ENCODE measurements at places on chromosomes 6 and 20. TPM values are rescaled to one million over a fixed set of nuclear protein-coding genes. Genes with fewer than 3 reads are reported as not detected.

The PSMB1 gene
- 207 TPM for total RNA-seq

The NR2E1 gene
- total RNA-seq, result not detected

The TOX2 gene
- 1.3 TPM for total RNA-seq

The TPD52L1 gene
- 28.8 TPM for total RNA-seq

The TUBB2B gene
- 13.7 TPM for total RNA-seq

The TMEM244 gene
- not detected for total RNA-seq

The NOTCH4 gene
- 37.8 TPM for total RNA-seq

The OR2J3 gene
- total RNA-seq, result not detected

DNA sequence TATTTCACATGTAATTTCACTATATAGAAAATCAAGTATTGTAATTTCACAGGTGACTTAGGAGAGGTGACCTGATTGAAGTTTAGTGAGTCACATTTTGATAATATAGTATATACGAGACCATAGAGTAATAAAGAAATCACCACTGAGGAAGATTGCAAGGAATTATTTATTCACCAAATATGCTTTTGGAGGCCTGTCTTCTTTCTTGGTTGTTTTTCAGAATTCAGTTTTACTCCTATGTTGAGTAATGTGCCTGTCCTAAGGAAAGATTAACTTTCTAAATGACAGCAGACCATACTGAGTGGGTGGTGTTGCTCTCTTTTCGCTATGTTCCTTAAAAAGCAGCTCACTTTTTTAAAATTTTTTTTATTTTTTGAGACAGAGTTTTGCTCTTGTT, 87.5 kb upstream of the FOXO3 start:
- H3K27ac ChIP-seq, result no peak overlapping the region
- H3K27me3 ChIP-seq, result no peaks in the 10 kb centered on the region
- no peak overlapping the region for H3K4me3 ChIP-seq
- no peaks in the 10 kb centered on the region for H3K4me1 ChIP-seq
- DNase-seq, result no peak
- peaks cover 12% of the 10 kb centered on the region for H3K36me3 ChIP-seq

DNA sequence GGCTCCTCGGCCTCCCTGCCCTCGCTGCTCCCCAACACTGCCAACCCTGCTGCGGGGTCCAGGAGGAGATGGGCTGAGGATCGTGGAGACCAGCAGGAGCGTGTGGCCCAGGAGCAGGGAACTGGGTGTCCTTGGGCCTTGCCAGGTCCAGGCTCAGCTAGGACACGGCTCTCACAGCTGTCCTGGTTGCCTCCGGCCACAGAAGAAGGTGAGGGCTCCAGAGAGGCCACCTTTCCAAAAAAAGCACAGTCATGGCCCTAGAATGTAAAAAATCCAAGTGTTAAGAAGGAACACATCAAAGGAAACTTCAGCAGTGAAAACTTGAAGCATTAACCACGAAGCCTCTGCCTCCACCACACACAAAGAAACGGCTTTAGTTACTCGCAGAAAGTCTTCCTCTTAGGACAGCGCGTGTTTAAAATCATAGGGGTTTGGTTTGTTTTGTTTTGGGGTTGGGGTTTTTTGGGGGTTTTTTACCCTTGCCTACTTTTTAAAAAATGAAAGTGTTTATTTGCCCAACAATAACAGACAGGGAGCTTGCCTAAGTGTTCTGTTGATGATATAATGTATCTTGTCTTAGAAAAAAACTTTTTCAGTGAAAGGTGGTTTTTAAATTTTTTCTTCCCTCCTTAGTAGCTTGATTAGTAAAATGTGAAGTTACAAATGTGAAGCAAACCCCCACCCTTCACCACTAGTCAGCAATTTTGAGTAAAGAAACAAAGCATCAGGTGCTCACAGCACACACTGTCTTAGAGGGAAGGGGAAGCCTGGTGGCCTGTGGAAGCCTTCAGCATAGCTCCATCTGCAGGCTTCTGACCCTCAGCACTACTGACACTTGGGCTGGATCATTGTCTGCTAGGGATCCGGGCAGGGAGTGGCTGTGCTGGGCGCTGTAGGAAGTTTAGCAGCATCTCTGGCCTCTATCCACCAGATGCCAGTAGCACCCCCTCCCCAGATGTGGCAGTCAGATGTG, 60.0 kb downstream of the PTPN1 start:
- peaks cover 17% of the 10 kb centered on the region for H3K4me1 ChIP-seq
- H3K4me3 ChIP-seq, result no peak overlapping the region
- H3K36me3 ChIP-seq, result no peaks in the 10 kb centered on the region
- peak overlapping the region; percentile 23 for H3K27ac ChIP-seq

GRCh38 chr6:16718356-16718755, 42.9 kb downstream of the ATXN1 start:
- H3K27ac ChIP-seq, result peak overlapping the region; percentile 34
- DNase-seq, result no peak
- H3K4me3 ChIP-seq, result no peak overlapping the region

GRCh38 chr20:8271727-8272126, 139.7 kb downstream of the PLCB1 start:
- no peaks in the 10 kb centered on the region for H3K27me3 ChIP-seq
- DNase-seq, result no peak
- no peak overlapping the region for H3K27ac ChIP-seq
- H3K36me3 ChIP-seq, result no peaks in the 10 kb centered on the region

DNA sequence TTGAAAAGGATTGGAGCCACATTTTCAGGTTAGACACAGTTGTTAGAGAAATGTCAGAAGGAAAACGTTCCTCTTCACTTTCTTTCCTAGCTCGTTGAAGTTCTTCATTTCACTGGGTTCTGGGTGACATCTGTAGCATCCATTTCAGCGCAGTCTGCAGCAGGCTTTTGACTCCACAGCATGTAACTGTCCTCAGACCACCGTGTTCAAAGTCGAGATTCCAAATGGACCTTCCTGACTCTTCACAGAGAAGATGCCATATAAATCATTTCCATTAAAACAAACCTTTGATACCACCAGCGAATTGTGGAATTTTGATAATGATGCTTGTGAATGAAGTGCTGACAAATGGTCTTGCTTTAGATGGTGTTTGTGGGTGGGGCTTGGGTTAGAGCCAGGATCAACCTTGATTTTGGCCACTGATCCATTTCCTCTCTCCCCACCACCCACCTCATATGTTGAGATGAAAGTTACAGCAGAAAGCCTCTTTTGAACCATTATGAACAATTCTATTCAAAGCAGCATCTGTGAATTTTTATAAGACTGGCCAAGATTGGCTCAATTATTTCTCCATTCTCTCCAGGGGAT, 185.3 kb upstream of the PREP start:
- H3K27ac ChIP-seq, result no peak overlapping the region
- H3K4me1 ChIP-seq, result no peaks in the 10 kb centered on the region
- H3K4me3 ChIP-seq, result no peak overlapping the region
- DNase-seq, result no peak
- no peaks in the 10 kb centered on the region for H3K36me3 ChIP-seq
- H3K27me3 ChIP-seq, result no peaks in the 10 kb centered on the region

- H3K27ac ChIP-seq, result no peak overlapping the region
- no peak overlapping the region for H3K4me3 ChIP-seq
- H3K4me1 ChIP-seq, result no peaks in the 10 kb centered on the region
- H3K36me3 ChIP-seq, result no peaks in the 10 kb centered on the region
Observed at GRCh38 chr6:138818496-138819194, 22.8 kb downstream of the ECT2L start.

GRCh38 chr6:131096786-131097185, 33.7 kb upstream of the EPB41L2 start:
- no peak overlapping the region for H3K4me3 ChIP-seq
- no peaks in the 10 kb centered on the region for H3K36me3 ChIP-seq
- no peak for DNase-seq

DNA sequence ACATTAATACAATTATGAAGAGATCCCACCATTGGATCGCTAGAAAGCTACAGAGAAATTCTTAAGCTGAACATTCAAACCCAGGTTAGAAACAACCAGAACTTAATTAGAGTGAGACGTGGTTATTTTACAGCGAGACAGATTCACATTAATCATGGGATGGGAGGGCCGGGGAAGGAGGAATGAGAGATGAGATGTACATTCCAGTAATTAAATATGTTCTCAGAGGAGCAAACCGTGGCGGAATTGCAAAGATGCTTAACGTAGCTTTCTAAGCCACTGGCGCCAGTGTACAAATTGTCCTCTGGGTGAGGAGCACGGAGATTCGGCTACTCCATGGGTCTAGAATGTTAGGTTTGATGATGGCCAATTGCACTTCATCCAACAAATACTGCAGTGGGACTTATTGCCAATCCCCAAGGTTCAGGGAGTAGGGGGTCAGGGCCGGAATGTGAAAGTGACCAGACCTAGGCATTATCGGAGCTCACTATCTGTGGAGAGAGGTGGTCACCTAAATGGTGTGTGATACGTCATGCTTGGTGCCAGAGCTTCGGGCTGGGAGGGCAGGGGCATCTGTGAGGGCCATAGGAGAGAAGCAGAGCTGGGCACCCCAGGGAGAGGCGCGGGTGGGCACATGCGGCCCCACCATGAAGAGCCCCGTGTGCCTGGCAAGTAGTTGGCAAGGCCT, 114.7 kb downstream of the EDN3 start:
- peaks cover 16% of the 10 kb centered on the region for H3K27me3 ChIP-seq
- H3K4me3 ChIP-seq, result no peak overlapping the region
- H3K4me1 ChIP-seq, result no peaks in the 10 kb centered on the region
- no peak overlapping the region for H3K27ac ChIP-seq

DNA sequence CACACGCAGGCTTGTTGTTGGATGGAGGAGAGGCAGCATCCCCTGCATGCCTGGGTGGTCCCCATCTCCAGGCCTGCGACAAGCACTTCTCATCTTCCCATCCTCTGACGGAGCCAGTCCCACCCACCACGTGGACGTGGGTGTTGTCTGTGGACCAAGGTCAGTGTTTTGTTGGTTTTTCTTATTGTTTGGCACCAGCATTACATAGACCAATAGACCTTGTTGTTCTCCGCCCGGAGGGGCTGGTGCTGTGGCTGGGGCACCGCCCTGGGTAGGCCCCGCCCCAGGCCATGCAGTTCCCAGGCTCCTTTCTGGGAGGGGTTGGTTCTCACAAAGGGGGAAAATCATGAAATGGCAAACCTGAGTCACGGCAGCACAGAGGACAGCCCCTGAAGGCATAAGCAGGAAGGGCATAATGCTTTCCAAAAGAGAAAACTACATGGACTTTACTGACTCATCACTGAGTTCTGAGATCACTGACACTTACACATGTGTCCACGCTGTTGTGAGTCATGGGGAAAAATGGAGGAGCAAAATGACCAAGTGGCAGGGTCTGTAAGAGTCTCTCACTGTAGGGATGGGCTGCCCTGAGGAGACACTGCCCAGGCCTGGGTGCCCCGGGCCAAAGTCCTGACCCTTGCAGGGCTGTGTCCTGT, 90.8 kb downstream of the THBS2 start:
- H3K27me3 ChIP-seq, result no peaks in the 10 kb centered on the region
- H3K27ac ChIP-seq, result peak overlapping the region; percentile 81
- DNase-seq, result peak; percentile 52
- peaks cover 5% of the 10 kb centered on the region for H3K4me1 ChIP-seq
- no peaks in the 10 kb centered on the region for H3K36me3 ChIP-seq
- no peak overlapping the region for H3K4me3 ChIP-seq

- no peak overlapping the region for H3K27ac ChIP-seq
- no peak overlapping the region for H3K4me3 ChIP-seq
- no peaks in the 10 kb centered on the region for H3K36me3 ChIP-seq
- peaks cover 6% of the 10 kb centered on the region for H3K4me1 ChIP-seq
Observed at GRCh38 chr6:137751768-137752560, 115.1 kb upstream of the TNFAIP3 start.

GRCh38 chr20:40899344-40899743, 129.3 kb upstream of the TOP1 start:
- no peak overlapping the region for H3K4me3 ChIP-seq
- H3K4me1 ChIP-seq, result no peaks in the 10 kb centered on the region
- no peaks in the 10 kb centered on the region for H3K27me3 ChIP-seq

DNA sequence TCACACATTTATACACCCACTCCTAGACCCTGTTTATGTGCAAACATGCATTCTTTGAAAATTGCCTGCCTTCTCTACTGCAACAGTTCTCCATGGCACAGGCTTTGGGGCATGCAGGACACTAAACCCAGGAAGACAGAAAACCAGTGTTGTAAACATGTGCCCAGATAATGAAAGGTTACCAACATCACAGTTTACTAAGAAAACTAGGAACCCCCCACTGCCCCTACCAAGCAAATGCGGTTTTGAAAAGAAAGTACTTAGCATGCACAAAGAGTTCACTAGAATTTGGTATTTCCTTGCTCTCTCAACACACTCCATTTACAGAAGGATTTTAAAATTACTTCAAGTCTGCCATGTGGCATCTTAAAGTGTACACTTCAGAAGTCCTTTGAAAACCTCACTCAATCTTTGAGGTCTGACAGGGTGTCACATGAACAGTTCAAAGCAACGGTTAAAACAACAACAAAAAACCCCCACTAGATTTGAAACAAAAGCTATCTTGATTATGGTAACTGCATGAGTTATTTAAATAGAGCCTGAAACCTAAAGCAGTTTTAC, 245.0 kb downstream of the GMPR start:
- H3K27ac ChIP-seq, result no peak overlapping the region
- DNase-seq, result no peak

DNA sequence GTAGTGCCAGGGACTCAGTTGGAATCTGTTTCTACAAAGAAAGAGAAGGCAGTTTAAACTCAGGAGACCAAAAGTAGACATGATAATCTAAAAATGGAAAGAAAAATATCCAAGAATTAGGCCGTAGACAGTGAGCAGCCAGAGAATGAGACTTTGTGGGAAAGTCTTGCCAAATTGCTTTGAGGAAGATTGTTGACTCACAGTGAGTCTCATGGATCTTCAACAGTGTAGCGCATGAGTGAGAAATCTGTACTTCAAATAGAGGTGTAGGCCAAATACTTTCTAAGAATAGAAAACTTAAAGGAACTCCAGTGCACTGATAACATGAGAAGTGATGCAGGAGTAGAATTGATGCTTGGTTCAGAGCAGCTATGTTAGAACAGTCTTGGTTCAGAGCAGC, 284.5 kb downstream of the HTR1B start:
- H3K27ac ChIP-seq, result no peak overlapping the region
- no peak overlapping the region for H3K4me3 ChIP-seq
- no peaks in the 10 kb centered on the region for H3K4me1 ChIP-seq
- no peaks in the 10 kb centered on the region for H3K36me3 ChIP-seq
- no peaks in the 10 kb centered on the region for H3K27me3 ChIP-seq

GRCh38 chr6:38604700-38605099, 35.0 kb downstream of the BTBD9 start:
- no peaks in the 10 kb centered on the region for H3K36me3 ChIP-seq
- no peak for DNase-seq
- no peak overlapping the region for H3K4me3 ChIP-seq
- H3K27ac ChIP-seq, result no peak overlapping the region

DNA sequence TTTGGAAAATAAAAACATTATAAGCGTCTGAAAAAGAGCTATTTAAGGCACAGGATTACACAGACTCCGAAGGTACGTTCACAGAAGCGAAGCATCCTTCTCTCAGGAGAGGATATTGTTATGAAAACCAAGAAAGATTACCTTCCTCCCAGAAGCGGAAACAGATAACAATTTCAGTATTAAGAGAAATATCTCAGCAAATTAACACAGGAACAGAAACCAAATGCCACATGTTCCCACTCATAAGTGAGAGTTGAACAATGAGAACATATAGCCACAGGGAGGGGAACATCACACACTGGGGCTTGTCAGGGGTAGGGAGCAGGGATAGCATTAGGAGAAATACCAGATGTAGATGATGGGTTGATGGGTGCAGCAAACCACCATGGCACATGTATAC, 109.7 kb downstream of the CDK19 start:
- H3K27me3 ChIP-seq, result no peaks in the 10 kb centered on the region
- peaks cover 16% of the 10 kb centered on the region for H3K4me1 ChIP-seq
- DNase-seq, result no peak
- H3K27ac ChIP-seq, result no peak overlapping the region
- no peaks in the 10 kb centered on the region for H3K36me3 ChIP-seq
- H3K4me3 ChIP-seq, result no peak overlapping the region

- H3K4me3 ChIP-seq, result no peak overlapping the region
- no peaks in the 10 kb centered on the region for H3K4me1 ChIP-seq
- H3K36me3 ChIP-seq, result no peaks in the 10 kb centered on the region
- DNase-seq, result no peak
- H3K27ac ChIP-seq, result no peak overlapping the region
Observed at GRCh38 chr20:13865791-13866351, 81.0 kb downstream of the NDUFAF5 start.

Data from tibial nerve (tissue), 4 donors.